ENCODE measurements at places on chromosomes 2 and 18.

DNA sequence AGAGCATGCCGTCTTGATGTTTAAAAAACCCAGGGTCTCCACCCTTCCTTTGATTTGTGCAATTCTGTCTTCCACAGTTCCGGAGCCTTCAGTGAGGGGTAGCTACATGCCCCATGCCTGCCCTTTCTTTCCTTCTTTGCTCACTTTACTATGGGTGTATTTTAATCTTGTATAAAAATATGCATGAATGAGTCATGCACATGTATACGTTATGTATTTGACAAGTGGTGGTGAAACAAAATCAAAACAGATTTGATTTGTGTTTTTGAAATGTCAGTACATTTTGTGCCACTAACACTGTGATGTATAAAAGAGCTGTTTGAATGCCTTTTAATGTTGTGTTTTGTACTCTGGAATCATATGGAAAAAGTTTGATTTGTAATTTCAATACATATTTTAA lies 126.5 kb downstream of the RNF144A start:
- no peak for DNase-seq

DNA sequence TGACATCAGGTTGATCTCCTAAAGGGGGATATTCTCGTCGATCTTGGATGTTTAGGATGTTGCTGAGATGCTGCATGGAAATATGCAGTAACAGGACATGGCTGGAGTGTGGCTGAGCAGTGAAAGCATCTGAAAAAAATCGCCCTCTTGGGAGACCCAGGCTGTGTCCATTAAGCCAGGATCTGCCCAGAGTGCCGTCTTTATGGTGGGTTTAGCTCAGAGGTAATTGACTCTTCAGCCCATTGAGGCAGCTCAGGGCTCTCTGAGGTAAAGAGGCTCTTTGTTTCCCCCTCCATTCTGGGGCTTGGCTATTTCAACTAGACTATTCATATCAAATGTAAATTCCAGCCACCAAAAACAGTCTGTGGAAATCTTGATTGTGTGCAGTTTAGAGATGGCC lies 26.5 kb downstream of the OSBPL6 start:
- no peak for DNase-seq

DNA sequence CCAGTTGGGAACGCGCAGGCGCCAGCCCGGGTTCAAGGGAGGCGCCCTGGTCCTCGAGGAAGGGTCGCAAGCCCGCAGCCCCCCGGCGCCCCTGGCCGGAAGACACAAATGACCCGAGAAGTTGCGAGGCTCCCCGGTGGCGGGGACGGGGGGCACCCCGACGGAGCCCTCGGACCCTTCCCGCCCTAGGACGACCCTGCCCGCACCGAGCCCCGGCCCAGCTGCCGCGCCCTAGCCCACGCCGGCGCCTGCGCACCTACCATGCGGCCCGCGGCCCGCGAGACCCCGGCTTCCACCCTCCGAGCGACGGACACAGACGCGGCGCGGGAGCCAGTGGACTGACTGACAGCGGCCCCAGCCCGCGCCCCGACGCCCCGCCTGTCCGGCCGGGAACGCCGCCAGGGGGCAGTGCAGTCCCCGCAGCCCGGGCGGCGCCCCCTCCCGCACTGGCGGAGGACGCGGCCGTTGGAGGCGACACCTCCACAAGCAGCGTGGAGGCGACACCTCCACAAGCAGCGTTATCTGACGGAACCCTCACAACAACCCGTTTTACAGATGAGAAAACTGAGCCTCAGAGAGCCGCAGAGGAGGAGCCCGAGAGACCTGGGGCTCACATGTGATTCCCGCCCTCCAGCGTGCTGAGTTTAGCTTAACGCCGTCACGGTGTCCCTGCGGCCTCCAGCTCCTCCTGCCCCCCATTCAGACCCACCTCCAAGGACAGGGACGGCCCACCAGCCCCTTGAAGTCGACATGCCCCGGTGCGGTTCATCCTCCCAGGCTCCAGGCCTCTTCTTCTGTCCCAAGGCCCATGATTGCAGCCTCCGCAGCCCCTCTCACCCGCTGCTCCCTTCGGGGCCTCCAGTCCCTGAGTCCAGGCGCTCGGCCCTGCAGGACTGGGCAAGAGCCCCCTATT lies at the start of gene NMUR1:
Gene NMUR1 (minus strand): TSS at position 347 of the 913 bp plus-strand sequence. CDS start 84 bp downstream, at position 263.
- DNase-seq: peak; percentile 33

DNA sequence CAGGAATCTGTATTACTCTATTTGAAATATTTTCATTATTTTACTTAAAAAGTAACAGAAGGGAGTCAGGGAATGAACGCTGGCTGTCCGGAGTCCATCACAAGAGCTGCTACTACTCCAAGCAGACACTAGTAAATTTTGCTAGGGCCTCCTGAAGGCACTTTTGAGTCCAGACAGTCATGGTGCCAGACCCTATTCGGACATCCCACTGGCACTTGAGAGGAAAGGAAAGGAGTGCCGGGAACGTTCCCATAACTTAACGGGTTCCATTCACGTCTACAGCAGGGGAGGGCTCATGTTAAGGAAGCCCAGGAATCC lies 563 bp upstream of the GMCL1 start:
- no peak for DNase-seq

- DNase-seq: no peak
These were observed 19.6 kb downstream of the CUL3 start for GRCh38 chr2:224565452-224566035.

GRCh38 chr18:1173593-1173992 lies 268.9 kb downstream of the ADCYAP1 start:
- no peak for DNase-seq

DNA sequence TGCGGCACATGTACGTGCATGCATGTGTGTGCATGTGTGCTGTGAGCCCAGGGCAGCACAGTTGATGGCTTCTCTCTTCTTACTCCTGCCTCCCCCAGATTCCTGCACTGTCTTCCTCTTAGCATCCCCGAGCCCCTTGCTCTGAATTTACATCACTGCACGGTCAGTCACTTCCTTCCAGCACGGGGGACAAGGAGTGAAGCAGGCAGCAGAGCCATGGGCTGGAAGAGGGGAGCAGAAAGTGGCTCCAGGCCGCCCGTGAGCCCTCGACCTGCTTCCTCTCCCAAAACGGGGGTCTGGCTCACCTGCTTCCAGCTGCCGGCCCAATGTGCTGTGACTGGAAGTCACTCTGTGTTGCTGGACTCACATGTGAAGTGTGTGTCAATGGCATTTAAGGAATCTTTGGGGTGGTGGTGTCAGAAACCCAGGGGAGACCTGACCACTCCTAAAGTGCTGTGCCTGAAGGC lies 106.1 kb downstream of the FAM210A start:
- DNase-seq: no peak

- DNase-seq: no peak
These were observed 29.2 kb downstream of the GPC1 start for GRCh38 chr2:240464514-240465241.

- DNase-seq: no peak
These were observed 210.4 kb downstream of the METTL4 start for GRCh38 chr18:2360861-2361260.

DNA sequence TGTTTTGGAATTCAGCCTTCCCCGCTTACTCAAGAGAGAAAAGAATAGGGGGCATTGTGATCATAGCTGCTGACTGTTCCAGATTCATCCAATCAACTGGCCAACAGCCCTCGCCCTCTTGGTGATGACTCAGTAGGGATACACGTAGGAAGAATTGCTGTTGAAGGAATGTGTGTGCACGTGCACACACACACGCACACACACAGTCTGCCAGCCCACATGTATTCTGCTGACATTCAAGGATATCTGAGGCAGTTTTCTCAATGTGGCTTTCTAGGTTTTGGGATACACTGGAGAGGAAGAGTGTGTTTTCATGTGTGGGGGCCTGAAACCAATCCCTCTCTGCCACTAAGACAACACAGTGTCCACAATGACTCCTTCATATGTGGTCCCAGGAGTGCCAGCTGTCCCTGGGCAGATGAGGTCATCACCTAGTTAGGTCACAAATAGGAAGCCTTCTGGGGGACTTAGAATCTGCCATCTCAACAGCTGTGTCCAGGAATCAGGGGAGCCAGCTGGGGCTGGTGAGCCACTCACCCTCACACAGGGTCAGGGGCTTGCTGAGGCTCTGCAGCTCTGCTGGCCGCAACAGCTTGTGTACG lies 352.6 kb downstream of the SS18 start:
- peak; percentile 99 for DNase-seq

- peak; percentile 78 for DNase-seq
These were observed at the start of gene LYPD6 for GRCh38 chr2:149330127-149331022. Gene LYPD6 (plus strand): TSS chr2:149330587. CDS start chr2:149437709, 107,122 bp downstream.

DNA sequence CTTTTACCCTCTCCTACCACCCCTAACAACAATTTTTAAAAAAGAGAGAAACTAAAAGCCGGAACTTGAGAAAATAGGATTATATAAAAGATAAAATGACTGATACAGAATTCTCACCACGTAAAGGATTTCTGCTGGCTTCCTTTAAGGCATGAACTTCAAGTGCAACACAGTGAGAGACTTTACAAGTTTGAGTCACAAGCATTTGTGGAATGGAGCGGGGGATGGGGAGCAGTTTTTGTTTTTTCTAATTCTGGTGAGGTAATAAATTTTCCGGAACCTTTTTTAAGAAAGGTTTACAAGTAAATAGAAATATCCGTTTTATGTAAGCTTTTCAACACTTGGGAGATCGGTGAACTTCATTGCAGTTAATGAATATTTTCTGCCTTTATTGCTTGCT lies 1.8 kb upstream of the CDH2 start:
- peak; percentile 69 for DNase-seq

GRCh38 chr2:144504218-144504641 lies 15.7 kb downstream of the ZEB2 start:
- DNase-seq: no peak

DNA sequence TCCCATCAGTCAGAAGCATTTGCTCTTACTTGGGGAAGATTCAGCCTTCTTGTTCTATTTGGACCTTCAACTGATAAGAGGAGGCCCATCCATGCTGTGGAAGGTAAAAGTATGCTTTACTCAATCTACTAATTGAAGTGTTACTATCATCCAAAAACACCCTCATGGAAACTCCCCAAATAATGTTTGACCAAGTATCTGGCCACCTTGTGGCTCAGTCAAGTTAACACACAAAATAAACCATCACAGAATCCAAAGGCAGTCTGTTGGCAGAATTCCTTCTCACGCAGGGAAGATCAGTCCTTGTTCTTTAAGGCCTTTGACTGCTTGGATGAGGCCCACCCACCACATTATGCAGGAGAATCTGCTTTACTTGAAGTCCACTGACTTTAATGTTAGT lies 531.2 kb upstream of the SMIM21 start:
- DNase-seq: peak; percentile 1

GRCh38 chr2:176589287-176589686 lies 320.0 kb downstream of the MTX2 start:
- no peak for DNase-seq

DNA sequence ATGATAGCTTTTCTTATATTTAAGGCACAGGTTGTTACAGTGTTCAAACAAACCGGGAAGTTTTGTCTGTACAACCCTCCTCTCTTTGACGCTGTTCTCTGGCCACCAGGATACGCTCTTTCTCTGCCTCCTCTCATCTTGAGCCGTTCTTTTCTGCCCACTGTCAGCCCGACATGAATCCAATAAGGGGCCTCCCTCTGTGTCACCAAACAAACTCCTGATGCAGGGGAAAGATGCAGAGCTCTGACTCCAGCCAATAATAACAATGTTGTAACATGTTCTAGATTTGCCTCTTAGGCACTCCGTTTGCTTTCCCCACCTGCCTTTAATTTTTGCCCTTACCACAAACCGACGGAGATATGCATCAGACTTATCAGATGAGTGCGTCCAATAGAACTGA lies 449.3 kb downstream of the SLC4A3 start:
- peak; percentile 79 for DNase-seq

DNA sequence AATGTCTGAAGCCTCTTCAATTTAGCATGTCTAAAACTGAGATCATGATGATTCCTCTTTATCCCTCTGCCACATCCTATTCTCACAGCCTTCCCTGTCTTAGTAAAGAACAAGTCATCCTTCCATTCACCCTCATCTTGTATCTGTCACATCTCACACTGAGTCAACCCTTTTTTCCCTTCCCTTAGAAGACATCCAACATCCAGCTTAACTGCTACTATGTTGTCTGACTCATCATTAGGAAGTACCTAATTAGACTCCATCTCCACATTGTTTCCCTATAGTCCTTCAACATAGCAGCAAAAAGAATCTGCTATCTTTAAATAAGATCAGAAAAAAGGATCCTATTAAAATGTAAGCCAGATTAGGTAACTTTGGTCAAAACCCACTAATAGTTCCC lies 85.2 kb upstream of the GRB14 start:
- peak; percentile 83 for DNase-seq

GRCh38 chr2:149908726-149909683 lies 321.4 kb upstream of the MMADHC start:
- no peak for DNase-seq

DNA sequence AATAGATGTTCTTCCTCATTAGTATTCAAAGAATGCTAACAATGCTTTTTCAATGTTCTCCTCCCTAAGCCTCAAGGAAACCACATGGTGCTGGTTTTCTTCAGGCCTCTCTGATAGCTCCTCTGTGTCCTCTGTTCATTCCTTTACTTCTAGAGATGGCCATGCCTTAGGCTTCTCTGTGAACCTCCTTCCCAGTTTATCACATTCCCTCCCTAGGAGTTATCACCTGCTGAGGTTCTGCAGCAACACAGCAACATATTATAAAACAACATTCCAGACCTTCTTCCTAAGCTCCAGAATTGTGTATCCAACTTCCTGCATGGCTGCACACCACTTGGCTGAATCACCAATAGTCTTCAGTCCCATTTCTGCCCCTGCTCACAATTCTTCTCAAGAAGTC lies 325.5 kb downstream of the IRS1 start:
- peak; percentile 24 for DNase-seq

DNA sequence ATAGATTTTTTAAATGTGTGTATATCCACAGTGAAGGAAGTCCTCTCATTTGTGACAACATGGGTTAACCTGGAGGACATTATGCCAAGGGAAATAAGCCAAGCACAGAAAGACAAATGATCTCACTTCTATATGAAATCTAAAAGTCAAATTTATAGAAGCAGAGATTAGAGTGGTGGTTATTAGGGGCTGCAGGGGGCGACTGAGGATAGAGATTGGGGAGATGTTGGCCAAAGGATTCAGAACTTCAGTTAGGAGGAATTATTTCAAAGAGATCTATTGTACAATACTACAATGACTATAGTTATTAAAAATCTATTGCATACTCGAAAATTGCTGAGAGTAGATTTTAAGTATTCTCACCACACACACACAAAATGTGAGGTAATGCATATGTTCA lies 252.4 kb upstream of the SLC39A10 start:
- no peak for DNase-seq

DNA sequence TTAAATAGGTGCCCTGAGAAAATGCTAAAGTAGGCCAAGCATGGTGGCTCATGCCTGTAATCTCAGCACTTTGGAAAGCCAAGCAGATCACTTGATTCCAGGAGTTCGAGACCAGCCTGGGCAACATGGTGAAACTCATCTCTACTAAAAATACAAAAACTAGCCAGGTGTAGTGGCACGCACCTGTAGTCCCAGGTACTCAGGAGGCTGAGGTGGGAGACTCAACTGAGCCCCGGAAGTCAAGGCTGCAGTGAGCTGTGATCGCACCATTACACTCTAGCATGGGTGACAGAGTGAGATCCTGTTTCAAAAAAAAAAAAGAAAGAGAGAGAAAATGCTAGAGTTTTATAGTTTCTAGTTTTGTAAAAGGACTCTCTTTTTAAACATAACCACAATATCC lies 12.0 kb downstream of the ANKRD44 start:
- no peak for DNase-seq

GRCh38 chr2:70732766-70733645 lies 35.0 kb downstream of the ADD2 start:
- DNase-seq: no peak

GRCh38 chr2:141957827-141958450 lies 172.9 kb downstream of the LRP1B start:
- no peak for DNase-seq

All from fibroblast of skin of scalp (primary cell).